ENCODE measurements at places on chromosomes 5 and 9.
A peak's percentile ranks its signal among the peaks of the same experiment; 100 is the strongest.

DNA sequence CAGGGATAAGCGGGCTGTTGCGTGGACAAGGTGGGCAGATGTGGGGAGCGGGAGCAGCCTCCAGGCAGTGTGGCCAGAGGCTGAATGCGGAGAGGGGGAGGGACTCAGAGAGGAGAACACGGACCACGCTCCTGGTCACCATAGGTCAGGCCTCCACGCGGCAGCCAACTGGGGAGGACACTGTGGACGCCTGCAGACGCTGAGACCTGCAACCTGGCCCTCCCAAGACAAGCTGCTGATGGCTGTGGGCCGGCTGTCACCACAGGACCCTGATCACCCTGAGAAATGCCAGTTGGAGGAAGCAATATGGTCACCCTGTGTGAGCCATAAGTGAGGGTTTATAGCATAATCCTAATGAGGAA, 16.8 kb downstream of the LPCAT1 start:
- DNase-seq, result no peak

DNA sequence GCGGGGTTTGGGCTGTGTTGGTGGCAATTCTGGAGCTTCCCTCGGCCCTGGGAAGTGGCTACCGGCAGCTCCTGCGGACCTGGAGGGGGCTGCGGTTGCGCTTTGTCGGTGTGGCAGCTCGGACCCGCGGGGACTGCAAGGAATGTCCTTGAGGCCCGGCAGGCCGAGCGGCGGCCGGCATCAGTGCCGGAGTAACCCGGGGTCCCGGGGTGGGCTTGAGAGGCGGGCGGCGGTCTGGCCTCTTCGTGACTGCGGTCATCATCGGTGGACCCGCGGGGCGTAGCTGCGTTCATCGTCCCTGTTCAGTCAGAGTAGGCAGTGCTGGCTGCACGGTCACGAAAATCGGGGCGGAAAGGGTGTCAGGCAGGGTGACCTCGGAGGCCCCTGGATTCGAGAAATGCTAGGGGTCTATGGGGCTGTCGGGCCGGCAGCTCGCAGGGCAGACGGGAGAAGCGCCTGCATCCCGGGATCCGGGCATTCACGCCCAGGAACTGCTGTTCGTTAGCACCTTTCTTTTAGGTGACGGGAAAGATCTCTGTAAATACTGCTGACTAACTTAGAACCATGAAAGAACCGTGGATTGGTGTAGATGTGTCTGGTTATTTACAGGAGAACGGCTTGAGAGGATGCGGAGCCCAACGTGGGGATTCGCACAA, 474 bp downstream of the HMGCR start:
- no peak for DNase-seq

DNA sequence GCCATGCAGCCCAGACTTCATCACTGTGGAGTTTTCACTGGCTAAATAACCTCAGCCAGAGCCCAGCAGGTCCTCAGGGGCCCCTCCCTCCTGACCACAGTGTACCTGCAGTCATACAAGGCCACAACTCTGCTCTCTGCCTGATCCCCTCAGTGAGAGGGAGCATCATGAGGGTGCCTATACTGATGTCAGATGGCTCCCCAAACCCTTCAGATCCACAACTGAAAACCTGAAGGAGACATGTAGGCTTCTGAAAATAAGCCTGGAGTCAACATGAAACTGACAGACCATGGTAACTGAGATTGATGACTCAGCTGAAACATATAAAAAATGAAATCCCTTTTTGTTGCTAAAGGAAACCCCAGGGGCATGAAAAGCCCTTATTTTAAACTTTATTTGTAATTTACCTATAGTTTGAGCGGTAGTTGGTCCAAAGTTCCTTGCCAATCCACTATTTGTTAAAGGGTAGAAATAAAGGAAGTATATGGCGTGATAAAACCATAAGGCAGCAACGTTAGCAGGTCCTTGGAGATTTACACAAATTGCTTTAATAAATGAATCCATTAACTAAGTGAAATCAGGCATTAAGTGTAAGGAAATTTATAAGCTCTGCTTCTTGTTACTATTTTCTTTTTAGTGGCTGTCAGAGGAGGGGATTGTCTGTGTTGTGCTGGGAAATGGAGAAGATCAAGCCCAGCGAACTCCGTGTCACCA, 68.3 kb downstream of the FGF1 start:
- peak; percentile 24 for DNase-seq

DNA sequence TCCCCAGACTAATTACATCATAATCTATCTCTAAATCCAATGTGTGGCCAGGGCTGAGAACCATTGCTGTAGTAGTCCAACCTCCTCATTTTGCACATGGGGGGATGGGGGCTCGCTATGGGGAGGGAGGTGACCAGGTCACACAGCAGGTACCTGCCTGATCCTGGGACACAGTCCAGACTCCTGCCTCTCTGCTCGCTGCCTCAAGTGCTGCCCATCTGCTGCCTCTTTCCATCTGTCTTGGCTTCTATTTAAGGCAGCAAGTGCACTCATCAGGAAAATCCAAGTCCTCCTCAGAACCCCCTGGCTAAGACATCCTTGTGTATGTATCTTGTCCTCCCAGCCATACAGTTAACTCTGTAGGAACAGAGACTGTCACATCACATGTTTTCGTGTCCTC, 57.7 kb upstream of the FRRS1L start:
- DNase-seq, result no peak

GRCh38 chr9:121171236-121171635, 30.4 kb downstream of the RAB14 start:
- DNase-seq, result no peak

GRCh38 chr5:14417276-14417730, 164.3 kb upstream of the OTULINL start:
- no peak for DNase-seq

- DNase-seq, result no peak
These were observed 15.5 kb downstream of the PRKACG start for GRCh38 chr9:68998385-68998784.

- no peak for DNase-seq
These were observed 253.1 kb upstream of the IRX1 start for GRCh38 chr5:3342271-3343100.

- no peak for DNase-seq
These were observed 268.9 kb downstream of the PIK3R1 start for GRCh38 chr5:68484307-68485068.

- DNase-seq, result no peak
These were observed 115.0 kb downstream of the SCAMP1 start for GRCh38 chr5:78475370-78475769.

DNA sequence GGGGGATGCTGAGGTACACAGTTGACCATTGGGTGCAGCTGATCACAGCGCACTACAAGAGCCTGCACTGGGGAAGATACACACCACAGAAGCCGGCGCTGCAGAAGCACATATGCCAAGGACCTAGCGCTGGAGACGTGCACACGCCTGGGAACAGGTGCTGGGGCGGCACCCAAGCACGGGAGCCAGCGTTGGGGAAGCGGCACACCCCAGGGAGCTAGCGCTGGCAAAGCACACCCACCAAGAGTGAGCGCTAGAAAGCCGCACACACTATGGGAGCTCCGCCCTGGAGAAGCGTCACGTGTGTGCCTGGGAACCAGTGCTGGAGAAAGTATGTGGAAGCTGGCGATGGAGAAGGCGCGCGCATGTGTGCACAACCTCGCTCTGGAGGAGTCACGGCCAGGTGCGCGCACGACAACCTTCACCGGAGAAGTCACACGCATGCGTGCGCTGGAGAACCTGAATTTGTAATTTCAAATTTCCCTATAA, 4.5 kb downstream of the FANCC start:
- DNase-seq, result no peak

GRCh38 chr5:127423173-127423798, 94.2 kb upstream of the PRRC1 start:
- peak; percentile 25 for DNase-seq

DNA sequence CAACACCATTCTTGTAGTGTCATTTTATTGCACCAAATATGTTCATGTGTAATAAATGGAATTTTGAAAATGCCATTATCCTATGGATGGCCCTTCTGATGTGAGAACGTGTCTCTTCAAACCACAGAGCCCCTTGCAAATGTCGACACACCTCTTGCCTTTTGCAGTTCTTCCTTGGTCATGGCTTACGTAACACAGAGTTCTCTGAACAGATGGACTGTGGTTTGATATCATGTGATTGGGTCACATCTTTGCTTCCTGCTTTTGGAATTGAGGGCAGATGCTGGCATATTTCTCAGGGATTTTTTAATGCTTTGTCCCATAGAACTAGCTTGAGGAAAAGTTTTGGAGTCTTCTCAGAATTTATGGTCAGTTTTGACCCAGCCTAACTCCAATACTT, 4.6 kb downstream of the TGFBR1 start:
- no peak for DNase-seq

- DNase-seq, result no peak
These were observed 377.7 kb downstream of the DMRT2 start for GRCh38 chr9:1427875-1428274.

- no peak for DNase-seq
These were observed 191.1 kb upstream of the DMRT1 start for GRCh38 chr9:650362-650761.

GRCh38 chr5:14707811-14708390, 43.4 kb downstream of the OTULIN start:
- DNase-seq, result no peak

GRCh38 chr9:87386490-87387025, 111.1 kb upstream of the DAPK1 start:
- DNase-seq, result no peak

- no peak for DNase-seq
These were observed 129.4 kb downstream of the OLFM1 start for GRCh38 chr9:135216791-135217441.

- peak; percentile 90 for DNase-seq
These were observed at the start of gene SQSTM1 for GRCh38 chr5:179820483-179821297. SQSTM1 (plus strand) TSS chr5:179820905; CDS start chr5:179820937, 32 bp downstream.

DNA sequence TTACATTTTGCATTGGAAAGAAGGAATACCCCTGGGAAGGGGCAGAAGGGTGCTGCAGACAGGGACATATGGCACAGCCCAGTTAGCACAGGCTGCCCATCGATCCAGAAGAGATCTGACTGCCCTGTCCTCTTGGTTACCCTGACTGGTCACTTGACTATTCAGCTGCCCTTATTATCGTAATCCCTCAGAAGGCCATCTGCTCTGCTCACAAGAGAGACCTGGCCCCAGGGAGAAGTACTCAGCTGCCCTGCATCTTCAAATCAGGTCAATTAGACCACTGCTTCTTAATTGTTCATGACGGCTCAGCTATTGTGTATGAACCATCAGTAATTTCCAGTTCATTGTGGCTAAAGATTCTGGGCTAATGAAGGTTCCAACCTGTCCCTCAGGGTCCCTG, 345.0 kb downstream of the TLE1 start:
- no peak for DNase-seq

- DNase-seq, result no peak
These were observed 677.0 kb upstream of the WWC1 start for GRCh38 chr5:167614294-167615021.

DNA sequence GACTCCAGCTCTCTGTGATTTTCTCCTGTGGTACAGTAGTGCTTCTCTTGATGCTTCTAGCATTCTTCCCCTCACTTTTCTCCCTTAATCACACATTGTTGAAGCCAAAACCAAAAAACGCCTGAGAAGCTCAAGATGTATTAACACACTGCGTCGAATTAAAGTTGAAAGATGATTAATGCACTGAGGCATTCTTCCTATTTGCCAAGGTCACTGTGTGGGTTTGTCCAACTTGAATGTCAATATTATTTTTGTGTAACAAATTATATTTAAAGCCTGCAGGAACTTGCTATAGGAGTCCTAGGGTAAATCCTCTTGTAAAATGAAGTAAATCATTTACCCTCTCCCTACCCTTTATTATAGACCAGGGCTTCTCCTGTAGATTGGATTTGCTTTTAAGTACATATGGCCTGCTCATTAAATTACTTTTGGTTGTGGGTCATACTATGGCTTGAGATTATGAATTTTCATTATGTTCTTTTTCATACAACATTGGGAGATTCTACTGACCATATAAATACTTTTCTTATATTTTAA, 68.1 kb downstream of the GDA start:
- no peak for DNase-seq

- no peak for DNase-seq
These were observed 55.5 kb upstream of the KLF4 start for GRCh38 chr9:107545036-107545435.

DNA sequence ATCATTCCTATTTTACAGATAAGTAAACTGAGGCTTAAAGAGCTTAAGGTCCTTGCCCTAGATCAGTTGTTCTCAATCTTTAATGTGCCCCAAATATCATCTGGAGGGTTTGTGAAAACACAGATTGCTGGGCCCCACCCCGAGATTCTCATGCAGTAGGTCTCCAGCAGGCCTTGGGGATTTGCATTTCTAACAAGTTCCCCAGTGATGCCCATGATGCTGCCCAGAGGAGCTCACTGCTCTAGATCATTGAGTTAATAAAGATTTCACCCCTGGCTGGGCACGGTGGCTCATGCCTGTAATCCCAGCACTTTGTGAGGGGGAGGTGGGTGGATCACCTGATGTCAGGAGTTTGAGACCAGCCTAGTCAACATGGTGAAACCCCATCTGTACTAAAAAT, 42.8 kb upstream of the RAD23B start:
- DNase-seq, result no peak

DNA sequence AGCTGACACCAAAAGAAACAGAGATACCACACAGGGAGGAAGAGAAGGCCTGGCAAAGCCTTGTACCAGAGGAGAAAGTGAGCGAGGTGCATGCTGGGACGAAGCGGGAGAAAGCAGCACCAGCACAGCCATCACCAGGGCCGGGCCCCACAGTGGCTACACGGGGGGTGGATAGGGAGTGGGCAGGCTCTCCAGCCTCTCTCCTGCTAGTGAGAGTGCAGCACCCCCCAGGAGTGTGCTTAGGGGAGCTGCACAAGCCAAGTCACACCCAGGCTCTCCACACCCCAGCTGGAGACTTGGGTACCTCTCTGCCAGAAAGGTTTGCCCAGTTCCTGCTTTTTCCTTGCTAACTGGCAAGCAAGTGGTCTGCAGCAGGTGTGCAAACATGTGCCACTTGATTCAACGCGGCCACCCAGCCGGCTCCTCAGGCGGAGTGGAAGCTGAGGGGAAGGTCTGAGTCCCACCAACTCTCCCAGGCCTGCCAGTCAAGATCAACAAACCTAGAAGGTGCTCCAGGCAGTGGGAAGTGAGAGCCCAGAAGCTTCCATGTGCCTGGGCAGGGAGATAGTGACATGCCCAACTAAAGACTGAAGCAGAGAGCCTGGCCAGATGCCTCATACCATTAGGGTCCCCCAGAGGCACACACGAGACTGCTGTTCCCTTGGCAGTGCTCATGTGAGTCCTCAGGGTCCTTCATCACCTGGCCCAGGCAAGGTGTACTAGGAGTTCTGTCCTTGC, 39.9 kb downstream of the BICD2 start:
- DNase-seq, result no peak

- DNase-seq, result no peak
These were observed 284.1 kb upstream of the GRAMD2B start for GRCh38 chr5:126139086-126139485.

- no peak for DNase-seq
These were observed 3.0 kb downstream of the KIF12 start for GRCh38 chr9:114096041-114096511.

DNA sequence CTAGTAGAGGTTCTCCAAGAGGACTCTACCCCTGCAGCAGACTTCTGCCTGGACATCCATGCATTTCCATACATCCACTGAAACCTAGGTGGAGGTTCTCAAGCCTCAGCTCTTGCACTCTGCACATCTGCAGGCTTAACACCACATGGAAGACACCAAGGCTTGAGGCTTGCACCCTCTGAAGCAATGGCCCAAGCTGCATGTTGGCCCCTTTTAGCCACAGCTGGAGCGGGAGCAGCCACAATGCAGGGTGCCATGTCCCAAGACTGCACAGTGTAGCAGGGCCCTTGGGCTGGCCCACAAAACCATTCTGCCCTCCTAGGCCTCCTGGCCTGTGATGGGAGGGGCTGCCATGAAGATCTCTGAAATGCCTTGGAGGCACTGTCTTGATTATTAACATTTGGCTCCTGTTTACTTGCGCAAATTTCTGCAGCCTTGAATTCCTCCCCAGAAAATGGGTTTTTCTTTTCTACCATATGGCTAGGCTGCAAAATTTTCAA, 123.2 kb upstream of the VCAN start:
- no peak for DNase-seq

All from GM10248 (cell line).